ENCODE measurements at places on chromosomes 12 and 14.

- no peak for DNase-seq
Measured at GRCh38 chr12:112741106-112741505, 50.4 kb upstream of the RPH3A start.

- no peak for DNase-seq
Measured at GRCh38 chr14:93490001-93490400, 59.3 kb downstream of the UNC79 start.

GRCh38 chr12:6249580-6249979, 49.4 kb downstream of the CD9 start:
- no peak for DNase-seq

DNA sequence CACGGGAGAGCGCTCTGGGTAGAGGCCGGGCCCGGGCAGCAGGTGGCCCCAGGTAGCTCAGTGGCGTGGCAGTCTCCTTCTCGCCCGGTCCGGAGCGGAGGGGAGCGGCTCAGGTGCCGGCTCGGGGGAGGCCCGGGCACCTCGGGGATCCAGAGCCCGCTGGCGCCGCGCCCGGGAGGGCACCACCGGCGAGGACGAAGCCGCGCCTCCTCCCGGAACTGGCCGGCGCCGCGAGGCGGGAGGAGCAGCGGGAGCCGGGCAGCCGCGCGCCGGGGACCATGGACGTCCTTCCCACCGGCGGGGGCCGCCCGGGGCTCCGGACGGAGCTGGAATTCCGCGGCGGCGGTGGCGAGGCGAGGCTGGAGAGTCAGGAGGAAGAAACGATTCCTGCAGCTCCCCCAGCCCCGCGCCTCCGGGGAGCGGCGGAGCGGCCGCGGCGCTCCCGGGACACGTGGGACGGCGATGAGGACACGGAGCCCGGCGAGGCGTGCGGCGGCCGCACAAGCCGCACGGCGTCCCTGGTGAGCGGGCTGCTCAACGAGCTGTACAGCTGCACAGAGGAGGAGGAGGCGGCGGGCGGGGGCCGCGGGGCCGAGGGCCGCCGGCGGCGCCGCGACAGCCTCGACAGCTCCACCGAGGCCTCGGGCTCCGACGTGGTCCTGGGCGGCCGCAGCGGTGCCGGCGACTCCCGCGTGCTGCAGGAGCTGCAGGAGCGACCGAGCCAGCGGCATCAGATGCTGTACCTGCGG, 21.5 kb upstream of the GNS start:
- no peak for DNase-seq

GRCh38 chr14:22735096-22735495, 31.4 kb upstream of the OXA1L start:
- no peak for DNase-seq

GRCh38 chr12:10190558-10191388, 11.9 kb downstream of the TMEM52B start:
- peak; percentile 24 for DNase-seq

GRCh38 chr12:30862486-30862885, 64.1 kb upstream of the TSPAN11 start:
- no peak for DNase-seq

GRCh38 chr12:104737791-104738301, 220.2 kb downstream of the SLC41A2 start:
- DNase-seq, result no peak

GRCh38 chr12:120534703-120535655, 823 bp downstream of the RNF10 start:
- peak; percentile 34 for DNase-seq

- no peak for DNase-seq
Measured at GRCh38 chr12:76007640-76008039, 23.9 kb downstream of the PHLDA1 start.

DNA sequence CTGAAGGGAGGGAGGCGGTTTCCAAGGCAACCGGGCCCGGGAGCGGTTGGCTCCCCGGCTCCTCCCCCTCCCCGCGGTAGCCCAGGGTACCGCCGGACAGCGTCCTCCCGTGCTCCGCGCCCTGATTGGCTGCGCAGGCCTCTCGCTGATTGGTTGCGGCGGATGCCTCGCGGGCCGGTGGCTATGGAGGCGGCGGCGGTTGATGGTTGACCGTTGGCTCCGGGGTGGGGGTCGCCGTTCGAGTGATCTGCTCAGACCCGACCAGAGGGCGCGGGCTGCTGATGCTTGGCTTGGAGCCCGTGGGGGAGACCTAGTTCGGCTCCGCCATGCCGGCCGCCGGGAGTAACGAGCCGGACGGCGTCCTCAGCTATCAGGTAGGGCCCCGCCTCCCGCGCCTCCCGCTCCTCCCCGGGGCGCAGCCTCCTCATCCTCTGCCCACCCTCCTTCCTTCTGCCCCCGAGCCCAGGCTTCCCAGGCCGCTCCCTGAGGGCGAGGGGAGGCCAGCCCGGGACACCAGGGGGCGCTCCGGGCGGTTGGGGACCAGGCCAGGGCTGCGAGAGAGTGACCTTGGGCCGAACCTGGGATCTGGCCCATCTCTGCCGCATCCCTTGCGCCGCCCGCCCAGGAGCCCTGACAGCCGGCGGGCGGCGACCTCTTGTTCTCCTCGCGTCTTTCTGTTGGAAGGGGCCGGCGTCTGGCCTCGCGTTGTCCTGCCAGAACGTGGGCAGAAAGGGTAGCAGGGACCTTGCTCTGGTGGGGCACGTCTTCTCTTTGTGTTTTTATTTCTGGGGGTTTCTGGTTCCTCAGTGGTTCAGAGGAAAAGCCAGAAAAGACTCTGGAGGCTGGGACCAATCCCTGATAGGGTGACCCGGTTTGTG, at the start of gene SLC4A8:
TSS of gene SLC4A8 (plus strand) at position 170 of the 878 bp plus-strand sequence. CDS start at position 327, 157 bp downstream.
- DNase-seq, result peak; percentile 38

DNA sequence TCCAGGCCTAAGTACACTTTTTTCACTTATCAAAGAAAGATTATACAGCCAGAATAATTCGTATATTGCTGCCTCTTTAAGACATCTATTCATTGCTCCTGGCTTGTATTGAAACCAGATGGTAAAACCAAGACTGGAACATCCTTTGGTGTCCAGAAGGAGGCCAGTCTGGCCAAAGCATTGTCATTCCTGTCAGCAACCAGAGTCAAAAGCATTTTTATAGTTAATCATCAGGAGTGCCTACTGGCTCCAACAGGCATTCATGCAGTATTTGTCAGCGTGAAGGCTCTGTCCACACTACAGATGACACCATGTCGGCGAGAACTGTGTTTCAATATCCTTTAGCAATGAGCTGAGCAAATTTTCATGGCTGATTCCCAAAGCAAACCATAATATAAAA, 118.0 kb upstream of the G2E3 start:
- no peak for DNase-seq

- no peak for DNase-seq
Measured at GRCh38 chr14:96247031-96247430, 9.0 kb upstream of the BDKRB1 start.

DNA sequence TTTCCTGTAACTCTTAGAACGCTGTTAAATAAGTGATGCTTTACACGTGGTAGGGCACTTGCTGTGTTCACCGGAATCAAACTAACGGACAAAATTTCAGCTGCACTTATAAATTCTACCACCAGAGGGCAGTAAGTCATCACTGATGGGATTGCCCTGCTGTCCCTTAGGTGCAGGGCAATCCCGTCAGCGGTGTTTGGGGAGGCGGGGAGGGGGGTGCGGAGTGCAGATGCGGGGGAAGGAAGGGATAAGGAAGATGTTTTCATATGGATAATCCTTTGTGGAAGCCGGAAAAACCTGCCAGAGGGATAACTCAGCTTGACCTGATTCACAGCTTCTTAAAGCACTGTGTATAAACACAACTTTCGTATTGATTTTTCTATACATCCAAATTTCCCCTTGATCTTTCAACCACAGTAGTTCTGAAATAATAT, 21.7 kb upstream of the SLC10A1 start:
- peak; percentile 26 for DNase-seq

- no peak for DNase-seq
Measured at GRCh38 chr14:53470351-53471043, 317.4 kb upstream of the DDHD1 start.

GRCh38 chr12:95789126-95790032, 1.2 kb downstream of the NTN4 start:
- DNase-seq, result no peak

DNA sequence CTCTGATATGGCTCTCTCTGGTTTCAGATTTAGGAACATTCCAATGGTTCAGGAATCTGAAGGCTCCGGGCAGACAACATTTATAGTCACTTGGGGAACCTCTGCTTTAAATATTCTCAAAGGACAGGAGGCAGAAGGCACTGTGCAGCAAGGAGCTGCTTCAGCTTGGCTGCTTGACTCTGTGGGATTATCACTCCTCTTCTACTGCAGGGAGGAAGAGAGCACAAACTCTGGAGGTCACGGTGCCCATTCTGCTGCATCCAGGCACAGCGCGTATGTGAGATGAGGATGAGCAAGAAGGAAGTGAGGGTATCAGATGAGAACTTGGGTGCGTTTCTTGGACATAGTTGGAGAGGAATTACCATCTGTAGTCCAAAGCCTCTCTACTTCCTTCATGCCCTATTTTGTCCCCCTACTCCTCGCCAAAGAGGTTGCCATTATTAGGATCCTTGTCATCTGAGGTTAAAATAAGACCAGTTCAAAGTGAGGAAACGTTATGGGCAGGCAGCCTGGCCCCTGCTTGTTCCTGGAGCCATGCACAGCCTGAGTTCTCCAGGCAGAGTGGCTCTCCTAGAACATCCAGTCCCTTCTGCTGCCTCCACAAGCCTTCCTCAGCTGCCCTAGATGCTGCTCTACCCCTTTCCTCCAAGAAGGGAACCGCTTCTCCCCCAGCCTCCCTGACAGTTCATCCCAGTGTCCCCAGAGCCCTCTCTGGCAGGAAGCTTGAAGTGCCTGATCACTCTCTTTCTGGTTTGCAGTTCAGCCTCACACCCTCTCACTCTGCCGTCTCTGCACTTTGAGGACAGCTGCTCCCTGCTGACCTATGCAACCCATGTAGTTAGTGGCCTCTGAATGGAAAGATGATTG, 12.5 kb downstream of the FGF6 start:
- DNase-seq, result no peak

GRCh38 chr12:123063535-123063934, 83.1 kb downstream of the ARL6IP4 start:
- DNase-seq, result no peak

- DNase-seq, result no peak
Measured at GRCh38 chr14:103142721-103143302, 19.6 kb downstream of the TNFAIP2 start.

GRCh38 chr12:115468087-115468510, 784.1 kb upstream of the TBX3 start:
- no peak for DNase-seq

- DNase-seq, result no peak
Measured at GRCh38 chr12:88793096-88793495, 212.8 kb upstream of the KITLG start.

GRCh38 chr14:34235643-34236300, 226.3 kb downstream of the SPTSSA start:
- no peak for DNase-seq

DNA sequence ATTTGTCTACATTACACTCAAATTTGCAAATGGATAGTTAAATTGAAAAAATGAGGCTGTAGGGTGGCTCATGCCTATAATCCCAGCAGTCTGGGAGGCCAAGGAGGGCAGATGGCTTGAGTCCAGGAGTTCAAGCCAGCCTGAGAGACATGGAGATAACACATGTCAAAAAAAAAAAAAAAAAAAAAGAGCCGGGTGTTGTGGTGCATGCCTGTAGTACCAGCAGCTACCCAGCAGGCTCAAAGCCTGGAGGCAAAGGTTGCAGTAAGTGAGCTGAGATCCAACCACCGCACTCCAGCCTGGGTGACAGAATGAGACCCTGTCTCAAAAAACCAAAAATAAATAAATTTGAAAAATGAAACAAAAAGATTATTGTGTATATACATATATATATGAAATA, 119.9 kb upstream of the MGAT4C start:
- no peak for DNase-seq

- DNase-seq, result peak; percentile 3
Measured at GRCh38 chr14:94689218-94689984, 77.2 kb downstream of the SERPINA3 start.

- DNase-seq, result no peak
Measured at GRCh38 chr12:68341822-68342221, 9.7 kb upstream of the MDM1 start.

DNA sequence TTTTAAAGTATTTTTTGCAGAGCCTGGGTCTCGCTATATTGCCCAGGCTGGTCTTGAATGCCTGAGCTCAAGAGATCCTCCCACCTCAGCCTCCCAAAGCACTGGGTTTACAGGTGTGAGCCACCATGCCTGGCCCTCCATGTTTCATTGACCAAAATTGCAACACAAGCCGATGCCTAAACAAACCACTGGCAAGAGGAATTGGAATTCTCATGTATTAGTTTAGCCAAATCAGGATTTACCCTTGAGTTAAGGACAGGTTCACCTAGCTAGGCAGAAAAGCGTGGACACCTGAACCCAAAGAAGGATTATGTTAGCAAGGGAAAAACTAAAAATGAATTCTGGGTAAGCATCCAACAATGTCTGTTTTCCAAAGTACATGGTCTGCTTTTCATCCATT, 14.6 kb upstream of the METAP2 start:
- no peak for DNase-seq

- DNase-seq, result no peak
Measured at GRCh38 chr12:105977652-105978051, 161.1 kb downstream of the NUAK1 start.

DNA sequence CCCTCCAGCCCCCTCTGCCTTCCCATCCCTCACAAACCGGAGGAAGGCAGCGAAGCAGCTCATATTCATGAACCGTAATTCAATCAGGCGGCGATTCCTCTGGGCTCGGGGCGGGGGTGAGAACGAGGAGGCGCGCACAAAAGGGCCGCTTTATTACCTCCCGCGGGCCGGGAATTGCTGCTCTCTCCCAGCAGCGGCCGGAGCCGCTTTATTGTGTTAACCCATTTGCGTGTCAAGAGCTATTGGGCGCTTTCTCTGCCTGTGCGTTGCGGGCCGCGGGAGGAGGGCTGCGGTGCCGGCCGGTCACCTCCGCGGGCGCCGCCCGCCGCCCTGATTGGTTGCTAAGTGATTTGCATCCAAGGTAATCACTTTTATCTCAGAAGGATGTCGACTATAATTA, 4.8 kb downstream of the FAM222A start:
- no peak for DNase-seq

- no peak for DNase-seq
Measured at GRCh38 chr14:46747001-46747652, 95.5 kb upstream of the RPL10L start.

- DNase-seq, result no peak
Measured at GRCh38 chr12:112096667-112097066, 11.9 kb downstream of the NAA25 start.

- DNase-seq, result no peak
Measured at GRCh38 chr12:123990511-123990910, 17.5 kb downstream of the ZNF664 start.

- peak; percentile 10 for DNase-seq
Measured at GRCh38 chr12:46585854-46586621, 213.5 kb upstream of the SLC38A2 start.

- DNase-seq, result no peak
Measured at GRCh38 chr12:104516821-104517220, 60.1 kb downstream of the CHST11 start.
